ENCODE measurements at places on chromosomes 7 and 10. TPM values are rescaled to one million over a fixed set of nuclear protein-coding genes. Genes with fewer than 3 reads are reported as not detected.

DNA sequence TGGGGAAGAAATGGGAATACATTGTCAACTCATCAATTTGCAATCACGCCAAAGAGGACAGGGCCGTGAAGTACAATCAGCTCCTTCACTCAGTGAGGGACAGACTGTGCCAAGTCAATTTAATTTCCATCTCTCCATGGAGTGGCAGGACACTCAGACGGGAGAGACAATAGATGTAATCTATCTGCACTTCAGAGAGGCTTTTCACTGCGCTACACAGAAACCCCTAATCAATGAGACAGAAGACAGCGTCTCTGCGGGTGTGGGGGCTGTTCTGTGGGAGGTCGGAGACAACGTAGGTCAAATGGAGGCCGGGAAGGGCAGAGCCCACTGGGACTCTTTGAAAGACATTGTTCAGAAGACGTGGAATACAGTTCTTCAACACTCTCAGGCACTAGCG, 541.0 kb upstream of the ADARB2 start:
- H3K4me1 ChIP-seq: no peaks in the 10 kb centered on the region
- no peaks in the 10 kb centered on the region for H3K27me3 ChIP-seq
- DNase-seq: no peak
- H3K36me3 ChIP-seq: no peaks in the 10 kb centered on the region
- H3K4me3 ChIP-seq: no peak overlapping the region
- no peak overlapping the region for H3K27ac ChIP-seq

- H3K36me3 ChIP-seq: no peaks in the 10 kb centered on the region
- H3K27ac ChIP-seq: no peak overlapping the region
- no peaks in the 10 kb centered on the region for H3K27me3 ChIP-seq
- H3K4me1 ChIP-seq: peaks cover 88% of the 10 kb centered on the region
- no peak overlapping the region for H3K4me3 ChIP-seq
- peak; percentile 55 for DNase-seq
Measured at GRCh38 chr10:43043773-43044447, 33.0 kb upstream of the RET start.

DNA sequence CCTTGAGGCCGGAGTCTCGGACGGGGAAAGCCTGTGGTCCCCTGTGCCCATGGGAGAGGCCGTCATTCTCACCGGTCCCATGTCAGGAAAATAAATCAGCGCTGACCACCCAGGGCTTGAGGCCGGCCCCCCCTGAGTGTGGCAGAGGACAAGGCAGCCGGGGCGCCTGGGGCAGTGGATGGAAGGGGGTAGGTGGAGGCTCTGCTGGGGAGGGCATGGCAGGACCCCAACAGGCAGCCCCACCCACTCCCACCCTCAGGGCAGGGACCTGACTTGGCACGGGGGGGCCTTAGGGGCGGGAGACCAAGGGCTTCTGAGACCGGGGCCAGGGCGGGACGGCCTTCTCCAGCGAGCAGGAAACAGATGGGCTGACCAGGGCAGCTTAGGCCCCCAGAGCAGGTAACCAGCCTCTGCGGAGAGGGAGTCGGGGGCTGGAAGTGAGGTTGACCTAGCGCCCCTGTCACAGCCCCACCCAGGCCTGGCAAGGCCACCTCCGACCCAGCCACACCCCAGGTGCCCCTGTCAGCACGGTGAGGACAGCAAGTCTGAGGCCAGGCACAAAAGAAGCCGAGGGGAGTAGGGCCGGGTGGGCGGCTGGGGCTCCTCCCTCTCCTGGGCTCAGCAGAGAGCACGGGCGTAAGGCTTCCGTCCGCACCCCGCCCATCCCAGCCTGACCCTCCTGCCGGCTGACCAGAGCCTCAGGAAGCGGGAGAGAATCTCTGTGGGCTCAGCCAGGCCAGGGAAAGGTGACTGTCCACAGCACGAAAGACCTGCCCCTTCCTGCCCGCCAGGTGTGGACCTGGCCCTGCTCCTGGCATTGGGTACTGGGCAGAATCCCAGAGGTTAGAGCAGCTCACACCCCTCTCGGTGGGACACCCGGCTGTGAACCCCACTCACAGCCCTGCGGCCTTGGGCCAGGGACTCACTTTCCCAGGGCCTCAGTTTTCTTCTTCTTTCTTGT, 87.4 kb downstream of the FOXL3 start:
- H3K4me1 ChIP-seq: no peaks in the 10 kb centered on the region
- H3K4me3 ChIP-seq: no peak overlapping the region
- H3K27ac ChIP-seq: no peak overlapping the region
- H3K27me3 ChIP-seq: peaks cover 8% of the 10 kb centered on the region

The WDR86 gene
- 2.5 TPM for polyA plus RNA-seq

The ANK3 gene
- 13.9 TPM for polyA plus RNA-seq

The ACSM6 gene
- not detected for polyA plus RNA-seq

The CAV2 gene
- 182 TPM for polyA plus RNA-seq

The STEAP1B gene
- polyA plus RNA-seq: 16.6 TPM

The CRHR2 gene
- not detected for polyA plus RNA-seq

The CH25H gene
- polyA plus RNA-seq: not detected

All from SK-N-SH (cell line).